Naive thymus-derived CD4-positive, alpha-beta T cell (primary cell): ENCODE measurements at places on chromosomes 2 and 18.

GRCh38 chr2:50401772-50402653 is 629.9 kb downstream of the NRXN1 start:
- DNase-seq, result no peak

DNA sequence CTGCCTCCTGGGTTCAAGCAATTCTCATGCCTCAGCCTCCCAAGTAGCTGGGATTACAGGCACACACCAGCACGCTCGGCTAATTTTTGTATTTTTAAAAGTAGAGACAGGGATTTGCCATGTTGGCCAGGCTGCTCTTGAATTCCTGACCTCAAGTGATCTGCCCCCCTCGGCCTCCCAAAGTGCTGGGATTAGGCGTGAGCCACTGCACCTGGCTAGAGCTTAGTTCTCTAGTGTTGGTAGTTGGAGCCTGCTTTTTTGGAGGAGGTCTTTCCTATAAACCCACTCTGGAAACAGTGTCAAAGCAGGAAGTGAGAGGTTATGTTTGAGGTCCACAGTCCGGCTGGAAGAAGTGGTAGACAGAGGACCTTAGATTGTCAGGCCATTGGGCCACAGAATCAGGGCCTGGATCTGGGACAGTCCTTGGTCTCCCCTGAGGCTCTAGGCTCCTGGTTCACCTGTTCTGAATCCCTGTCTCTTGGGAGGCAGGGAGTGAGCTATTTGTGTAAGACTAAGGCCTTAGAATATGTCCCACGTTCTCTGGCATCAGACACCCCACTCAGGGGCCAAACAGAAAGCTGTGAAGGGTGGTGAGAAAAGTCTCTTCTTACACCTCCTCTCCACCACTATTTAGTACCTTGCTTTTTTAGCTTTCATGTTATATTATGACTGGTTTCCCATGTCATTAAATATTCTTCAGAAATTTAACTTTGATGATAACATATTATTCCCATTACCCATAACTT is 34.5 kb downstream of the PCBP1 start:
- DNase-seq, result no peak

DNA sequence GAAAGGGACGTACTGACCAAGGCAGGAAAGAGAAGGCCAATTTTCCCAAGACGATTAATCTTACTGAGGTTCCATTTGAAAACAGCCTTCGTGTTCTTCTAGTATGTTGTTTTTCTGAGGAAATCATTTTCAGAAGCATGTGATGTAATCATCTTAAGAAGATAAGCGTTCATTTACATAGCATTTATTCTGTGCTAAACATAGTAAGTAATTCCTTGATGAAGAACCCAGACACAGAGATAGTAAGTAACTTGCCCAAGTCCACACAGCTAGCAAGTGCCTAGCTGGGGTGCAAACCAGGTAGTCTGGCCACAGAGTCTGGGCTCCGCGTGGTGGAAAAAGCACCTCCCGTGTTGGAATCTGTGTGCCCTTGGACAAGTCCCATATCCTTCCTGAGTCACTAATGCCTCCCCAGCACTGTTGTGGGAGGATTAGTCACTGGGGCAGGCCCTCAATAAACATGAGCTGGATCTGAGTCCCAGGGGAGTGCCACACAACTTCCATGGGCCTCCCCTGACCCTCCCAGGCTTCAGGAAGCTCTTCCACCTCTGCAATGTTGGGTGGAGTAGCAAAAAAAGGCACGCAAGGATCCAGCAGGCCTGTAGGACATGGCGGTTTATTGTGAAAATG is 26.9 kb upstream of the ASAP2 start:
- no peak for DNase-seq

DNA sequence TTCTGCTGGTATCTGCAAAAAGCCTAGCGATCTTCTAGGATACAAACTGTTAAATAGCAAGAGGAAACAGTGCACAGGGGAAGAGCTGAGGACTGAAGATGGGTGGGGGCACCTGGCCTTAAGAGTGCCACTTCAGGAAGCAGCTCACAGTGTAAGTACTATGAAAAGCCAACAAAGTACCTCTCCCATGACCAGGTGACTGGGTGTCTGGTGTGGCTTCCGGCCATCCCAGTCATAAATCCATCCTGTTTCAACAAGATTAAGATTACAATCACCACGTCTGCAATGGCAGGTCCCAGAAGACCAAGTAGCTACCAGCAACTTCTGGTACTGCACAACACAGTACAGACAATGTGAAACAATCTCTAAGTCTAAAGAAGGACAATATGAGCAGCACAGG is 15.9 kb downstream of the ERFE start:
- DNase-seq, result no peak

- no peak for DNase-seq
These were observed 31.7 kb downstream of the LRP2 start for GRCh38 chr2:169330555-169331198.

DNA sequence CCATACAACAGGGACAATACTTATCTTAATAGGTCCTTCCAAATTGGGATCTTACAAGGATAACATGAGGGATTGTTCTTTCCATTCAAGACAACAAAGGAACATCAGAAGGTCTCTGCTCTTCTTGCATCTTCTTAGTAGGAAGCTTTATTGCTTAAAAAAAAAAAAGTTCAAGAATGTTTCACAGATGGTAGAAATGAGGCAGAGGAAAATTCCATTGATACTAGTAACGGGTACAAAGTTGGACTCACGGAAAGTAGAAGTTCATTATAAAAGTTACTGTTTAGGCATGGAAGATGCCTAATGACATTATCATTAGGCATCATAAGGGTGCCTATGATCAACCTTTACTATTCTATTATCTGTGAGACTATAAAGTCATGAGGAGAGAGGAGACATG is 136.2 kb downstream of the LAMA3 start:
- no peak for DNase-seq

DNA sequence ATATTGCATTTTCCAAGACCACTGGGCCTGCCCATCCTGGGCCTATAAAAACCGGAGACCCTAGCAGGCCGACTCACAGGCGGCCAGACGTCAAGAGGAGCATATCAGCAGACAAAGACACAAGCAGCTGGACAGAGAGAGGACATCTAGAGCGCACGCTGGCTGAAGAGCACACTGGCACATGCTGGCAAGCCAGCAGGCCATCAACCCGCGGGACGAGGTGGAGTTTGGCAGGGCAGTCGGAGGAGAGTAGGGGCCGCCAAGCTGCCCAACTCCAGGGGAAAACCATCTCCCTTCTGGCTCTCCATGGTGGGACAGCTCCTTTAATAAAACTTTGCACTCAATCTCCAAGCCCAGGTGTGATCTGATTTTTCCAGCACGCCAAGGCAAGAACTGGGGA is 36.6 kb upstream of the RAB27B start:
- no peak for DNase-seq

DNA sequence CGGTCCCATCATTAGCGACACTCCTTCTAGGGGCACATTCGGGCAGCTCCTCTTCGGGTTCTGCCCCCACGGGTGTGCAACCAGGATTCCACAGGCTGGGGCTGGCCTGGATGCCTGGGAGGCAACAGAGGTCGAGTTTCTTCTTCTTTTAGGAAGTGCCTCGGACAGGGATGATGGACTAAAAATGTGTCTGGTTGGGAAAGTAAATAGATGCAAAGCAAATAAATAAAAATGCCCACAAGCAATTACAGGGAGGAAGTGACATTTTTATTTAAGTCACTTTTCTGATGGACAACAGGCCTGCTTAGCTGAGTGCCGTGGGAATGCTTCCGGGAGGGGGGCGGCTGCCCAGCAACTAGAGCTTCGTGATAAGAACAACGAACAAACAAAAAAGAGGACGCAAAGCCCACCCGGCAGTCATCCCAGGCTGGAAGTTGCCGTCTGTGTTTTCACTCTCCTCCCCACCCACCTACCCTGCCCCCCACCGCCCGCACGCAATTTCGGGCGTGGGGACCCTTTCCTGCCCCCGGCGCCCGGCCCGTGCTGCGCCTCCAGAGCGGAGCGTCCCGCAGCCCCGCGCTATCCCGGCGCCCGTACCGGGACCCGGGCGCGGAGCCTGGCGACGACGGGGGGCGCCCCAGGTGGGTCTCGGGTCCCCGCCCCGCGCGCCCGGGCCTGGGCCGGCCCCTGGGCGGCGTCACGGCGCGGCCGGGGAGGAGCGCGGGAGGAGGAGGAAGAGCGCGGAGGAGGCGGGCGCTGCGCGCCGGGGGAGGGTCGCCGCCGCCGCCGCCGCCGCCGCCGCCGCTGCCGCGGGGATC is 412 bp upstream of the NCK2 start:
- DNase-seq, result peak; percentile 69

DNA sequence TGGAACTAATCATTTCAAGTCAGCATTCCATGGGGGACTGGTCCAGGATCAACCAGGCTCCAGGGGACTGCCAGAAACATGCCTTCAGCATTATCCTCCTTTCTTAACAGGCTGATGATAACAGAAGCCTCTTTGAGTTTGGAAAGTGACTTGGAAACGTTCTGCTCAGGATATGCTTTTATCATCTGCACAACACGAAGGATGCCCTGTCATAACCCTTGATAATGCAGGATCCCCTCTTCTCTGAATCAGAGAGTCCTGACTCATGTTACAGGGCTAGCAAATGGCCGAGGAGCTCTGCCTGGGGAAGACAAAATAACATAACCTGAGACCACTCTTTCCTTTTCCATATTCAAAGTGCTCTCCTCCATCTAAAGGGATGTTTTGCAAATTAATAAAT is 6.7 kb downstream of the SCYGR3 start:
- no peak for DNase-seq

DNA sequence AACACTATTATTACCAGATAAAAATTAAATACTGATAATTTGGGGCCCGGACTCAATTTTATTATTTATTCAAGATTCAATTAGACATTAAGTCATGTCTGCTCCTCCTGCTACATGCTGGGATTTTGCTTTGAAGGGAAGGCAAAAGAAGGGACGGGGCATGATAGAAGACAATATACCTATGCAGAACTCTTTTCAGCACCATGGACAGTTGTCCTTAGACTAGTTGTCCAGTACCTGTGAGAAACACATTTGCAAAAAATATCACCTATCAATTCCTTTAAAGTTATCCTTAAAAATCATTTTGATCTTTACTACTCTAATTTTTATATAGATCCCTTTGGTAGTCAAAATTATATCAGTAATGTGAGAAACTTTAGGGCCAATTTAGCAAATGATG is 100.2 kb upstream of the SULT1C3 start:
- DNase-seq, result no peak

- no peak for DNase-seq
These were observed 1.6 kb upstream of the PDIA6 start for GRCh38 chr2:10814142-10814541.

DNA sequence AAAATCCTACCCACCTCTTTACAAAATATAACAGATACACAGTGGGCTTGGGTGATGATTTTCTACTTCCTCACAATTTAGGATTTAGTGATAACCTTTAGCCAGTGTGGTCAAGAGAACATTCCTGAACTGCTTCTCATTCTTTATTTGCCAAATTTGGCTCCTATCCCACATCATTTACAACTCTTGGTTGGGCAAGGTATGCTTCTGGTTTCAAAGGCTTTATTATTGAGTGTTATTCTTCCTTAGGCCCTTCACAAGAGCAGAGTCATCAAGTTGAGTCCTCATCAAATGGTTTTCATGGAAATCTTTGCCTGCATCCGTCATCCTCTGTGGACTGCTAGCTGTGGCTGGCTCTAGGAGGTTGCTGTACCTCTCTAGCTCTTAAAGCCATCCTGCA is 472.0 kb upstream of the ETAA1 start:
- DNase-seq, result no peak

DNA sequence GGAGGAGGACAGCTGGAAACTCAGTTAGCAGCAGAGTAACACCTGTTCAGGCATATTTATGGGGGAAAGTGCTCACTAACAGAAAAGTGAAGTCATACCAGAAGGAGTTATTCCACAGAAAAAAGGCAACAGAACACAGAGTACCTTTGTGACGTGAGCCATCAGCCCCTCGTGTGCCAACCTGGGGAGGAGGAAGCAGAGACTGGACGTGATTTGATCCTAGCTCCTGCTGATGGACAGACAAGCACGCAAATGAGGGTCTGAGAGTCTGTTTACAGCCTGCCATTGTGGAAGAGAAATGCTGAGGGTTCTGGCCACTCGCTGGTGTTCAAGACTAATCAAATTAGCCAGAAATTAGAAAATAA is 120.7 kb downstream of the ZNF521 start:
- no peak for DNase-seq

DNA sequence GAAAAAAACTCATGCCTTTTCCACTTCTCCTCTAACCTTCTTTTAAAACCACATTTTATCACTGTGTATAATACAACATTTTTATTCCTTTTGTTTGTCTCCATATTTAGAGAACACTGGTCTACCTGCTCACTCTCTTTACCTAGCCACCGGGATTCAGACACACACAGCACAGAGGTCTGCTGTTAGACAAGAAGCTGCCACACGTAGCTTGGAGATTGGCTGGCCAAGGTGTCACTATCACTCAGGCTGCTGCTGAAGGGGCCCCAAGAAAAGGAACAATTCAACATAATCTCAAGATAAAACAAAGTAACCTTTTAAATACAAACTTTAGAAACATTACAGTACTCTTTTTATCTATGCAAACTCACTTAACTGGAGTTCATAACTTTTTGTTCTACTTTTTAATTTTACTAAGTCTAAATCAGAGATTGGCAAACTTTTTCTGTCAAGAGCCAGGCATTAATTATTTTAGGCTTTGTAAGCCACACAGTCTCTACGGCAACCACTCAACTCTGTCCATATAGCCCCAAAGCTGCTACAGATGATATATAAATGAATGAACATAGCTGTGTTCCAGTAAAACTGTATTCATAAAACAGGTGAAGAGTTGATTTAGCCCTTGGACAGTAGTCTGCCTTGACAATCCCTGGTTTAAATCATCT is 25.8 kb downstream of the FEZ2 start:
- no peak for DNase-seq

DNA sequence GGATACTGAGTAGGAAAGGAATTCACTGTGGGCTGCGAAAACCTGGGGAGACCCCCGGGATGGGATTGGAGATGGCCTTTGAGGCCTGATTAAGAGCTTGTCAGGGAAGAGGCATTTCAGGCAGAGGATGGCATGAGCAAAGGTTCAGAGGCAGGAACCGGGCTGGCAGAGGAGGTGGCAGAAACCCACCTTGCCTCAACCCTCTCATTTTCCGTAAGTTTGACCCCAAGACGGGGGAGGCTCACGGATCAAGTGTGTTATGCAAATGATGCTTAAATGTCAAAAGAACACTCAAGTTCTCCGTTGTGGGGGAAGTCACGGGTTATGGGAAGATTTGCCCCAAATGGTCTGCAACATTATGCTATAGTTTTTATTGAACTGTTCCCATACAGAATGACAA is 88.3 kb downstream of the MYCN start:
- no peak for DNase-seq
